ENCODE measurements at places on chromosomes 11 and 22.

GRCh38 chr11:102767800-102768199 lies 12.6 kb downstream of the MMP10 start:
- DNase-seq, result no peak

DNA sequence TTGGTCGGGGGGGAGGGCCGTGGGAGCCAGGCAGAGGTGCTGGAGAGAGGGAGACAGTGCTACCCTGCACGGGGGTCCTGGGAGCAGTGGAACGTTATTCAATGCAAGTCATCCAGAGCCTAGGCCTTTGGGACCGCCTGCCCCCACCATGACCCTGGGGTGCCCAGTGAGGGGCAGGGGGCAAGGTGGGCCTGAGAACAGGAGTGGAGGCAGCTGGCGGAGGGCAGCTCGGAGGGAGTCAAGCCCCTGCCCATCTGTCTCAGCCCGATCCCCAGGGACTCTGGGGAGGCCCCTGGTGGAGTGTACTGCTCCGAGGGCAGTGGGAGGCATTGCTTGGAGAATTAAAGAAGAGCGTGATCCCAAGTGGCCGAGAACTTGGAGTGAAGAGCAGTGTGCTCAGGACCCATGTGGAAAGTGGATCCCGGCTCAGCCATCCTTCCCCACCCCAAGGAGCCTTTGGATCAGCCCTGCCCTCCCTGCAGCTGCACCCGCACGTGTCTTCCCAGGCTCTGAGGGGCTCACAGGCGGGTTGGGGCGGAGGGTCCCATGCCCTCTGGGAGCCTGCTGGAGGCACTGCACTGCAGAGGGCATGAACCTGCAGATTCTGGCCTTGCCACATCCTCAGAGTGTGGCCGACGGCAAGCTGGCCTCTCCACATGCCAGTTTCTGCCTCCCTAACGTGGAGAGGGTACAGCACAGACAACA lies 34.0 kb upstream of the SMIM38 start:
- no peak for DNase-seq

GRCh38 chr11:19905280-19905853 lies 192.7 kb downstream of the NAV2 start:
- DNase-seq, result no peak

DNA sequence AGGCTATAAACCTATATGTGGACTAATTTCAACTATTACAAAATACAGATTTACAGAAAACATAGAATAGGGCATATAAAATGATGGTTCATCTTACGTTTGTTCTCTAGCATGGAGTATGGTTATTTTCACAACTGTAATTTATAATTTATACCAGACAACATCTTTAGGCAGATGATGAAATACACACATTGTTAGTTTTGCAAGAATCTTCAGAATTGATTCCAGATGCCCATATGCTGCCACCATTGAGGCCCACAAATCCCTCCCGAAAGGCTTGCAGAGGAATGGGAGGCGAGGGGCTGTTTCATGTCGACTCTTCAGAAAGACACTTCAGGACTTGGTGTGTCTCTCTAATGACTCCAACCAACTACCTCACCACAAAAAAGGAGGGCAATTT lies 6.2 kb downstream of the PTPN5 start:
- DNase-seq, result no peak

GRCh38 chr11:110044226-110044968 lies 48.8 kb upstream of the ZC3H12C start:
- DNase-seq, result no peak
